ENCODE measurements at places on chromosomes 2 and 18.

DNA sequence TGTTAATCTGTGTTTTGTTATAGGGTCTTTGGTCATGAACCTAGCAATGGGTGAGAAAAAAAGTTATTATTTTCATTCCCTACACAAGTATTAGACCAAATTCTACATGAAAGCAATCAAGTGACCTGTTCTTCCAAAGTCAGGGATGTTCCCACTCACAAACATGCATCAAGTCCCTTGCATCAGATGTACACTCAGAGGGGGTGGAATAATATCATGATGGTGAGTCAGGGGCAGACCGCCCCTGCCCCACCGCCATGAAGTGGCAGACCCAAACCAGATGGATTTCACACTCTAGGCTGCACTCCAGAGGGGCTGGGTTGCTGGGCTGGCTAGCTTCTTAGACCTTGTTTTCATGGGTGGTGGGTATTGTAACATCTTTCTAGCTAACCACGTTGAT lies 91.4 kb downstream of the ACAA2 start:
- no peaks in the 10 kb centered on the region for H3K4me1 ChIP-seq
- H3K4me3 ChIP-seq, result no peak overlapping the region
- no peaks in the 10 kb centered on the region for H3K27me3 ChIP-seq

DNA sequence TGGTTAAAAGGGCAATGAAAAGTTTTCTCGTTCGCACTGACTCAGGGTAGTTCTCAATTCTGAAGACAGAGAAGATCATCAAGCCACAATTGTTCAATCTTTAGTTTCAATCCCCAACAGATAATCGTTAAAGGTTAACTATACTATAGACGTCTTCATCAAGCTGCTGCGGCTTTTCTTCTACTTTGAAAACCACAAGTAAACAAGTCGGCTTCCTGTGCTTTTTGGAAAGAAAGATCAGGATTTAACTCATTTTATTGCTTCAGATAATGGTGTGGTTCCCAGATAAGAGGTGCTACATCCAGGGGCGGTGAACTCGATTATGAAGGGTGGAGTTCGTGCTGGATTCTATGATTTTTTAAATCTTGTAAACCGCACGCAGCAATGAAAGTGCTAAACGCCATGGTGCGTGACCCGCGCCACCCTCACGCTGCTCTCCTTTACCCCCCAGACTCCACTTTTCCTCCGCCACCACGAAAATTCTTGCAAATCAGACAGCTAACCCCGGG lies 545 bp upstream of the CDCA7 start:
- H3K36me3 ChIP-seq, result no peaks in the 10 kb centered on the region
- H3K4me1 ChIP-seq, result no peaks in the 10 kb centered on the region
- H3K27ac ChIP-seq, result no peak overlapping the region
- DNase-seq, result no peak
- H3K4me3 ChIP-seq, result no peak overlapping the region

GRCh38 chr2:32918774-32919173 lies 28.0 kb upstream of the LTBP1 start:
- no peaks in the 10 kb centered on the region for H3K4me1 ChIP-seq
- no peaks in the 10 kb centered on the region for H3K27me3 ChIP-seq
- no peak overlapping the region for H3K4me3 ChIP-seq
- no peaks in the 10 kb centered on the region for H3K36me3 ChIP-seq
- no peak for DNase-seq

DNA sequence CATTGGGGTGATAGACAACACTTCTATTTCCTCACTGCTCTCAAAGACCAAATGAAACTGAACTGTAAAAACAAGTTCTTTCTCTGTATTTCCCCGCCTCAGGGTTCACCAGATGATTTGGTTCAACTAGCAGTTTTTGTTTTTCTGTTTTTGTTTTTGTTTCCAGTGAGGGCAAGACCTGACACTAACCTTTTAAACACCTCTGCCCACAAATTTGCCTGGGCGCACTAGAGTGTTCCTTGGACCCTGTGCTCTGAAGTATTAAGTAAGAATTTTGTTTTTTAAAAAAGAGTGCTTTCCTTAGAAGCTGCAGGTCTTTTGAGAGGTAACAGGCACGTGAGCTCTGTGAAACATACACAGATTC lies 92.9 kb downstream of the DYSF start:
- peaks cover 5% of the 10 kb centered on the region for H3K27me3 ChIP-seq
- no peak for DNase-seq
- no peak overlapping the region for H3K27ac ChIP-seq
- no peak overlapping the region for H3K4me3 ChIP-seq
- no peaks in the 10 kb centered on the region for H3K36me3 ChIP-seq

- H3K4me3 ChIP-seq, result no peak overlapping the region
Observed at GRCh38 chr18:50578030-50578429, 18.1 kb downstream of the MAPK4 start.

GRCh38 chr2:238009563-238009962 lies 42.7 kb downstream of the UBE2F start:
- no peaks in the 10 kb centered on the region for H3K4me1 ChIP-seq
- no peaks in the 10 kb centered on the region for H3K27me3 ChIP-seq
- H3K27ac ChIP-seq, result no peak overlapping the region
- no peak overlapping the region for H3K4me3 ChIP-seq
- H3K36me3 ChIP-seq, result no peaks in the 10 kb centered on the region

- no peaks in the 10 kb centered on the region for H3K36me3 ChIP-seq
- H3K4me3 ChIP-seq, result no peak overlapping the region
- H3K4me1 ChIP-seq, result no peaks in the 10 kb centered on the region
- no peak for DNase-seq
Observed at GRCh38 chr18:73408469-73408868, 540.7 kb upstream of the NETO1 start.

- no peak for DNase-seq
- H3K4me3 ChIP-seq, result no peak overlapping the region
- H3K27me3 ChIP-seq, result no peaks in the 10 kb centered on the region
- no peaks in the 10 kb centered on the region for H3K36me3 ChIP-seq
Observed at GRCh38 chr2:14418115-14418514, 214.4 kb upstream of the LRATD1 start.

- no peaks in the 10 kb centered on the region for H3K27me3 ChIP-seq
- H3K4me1 ChIP-seq, result no peaks in the 10 kb centered on the region
- no peak overlapping the region for H3K4me3 ChIP-seq
- no peaks in the 10 kb centered on the region for H3K36me3 ChIP-seq
Observed at GRCh38 chr2:455015-455705, 167.3 kb upstream of the ALKAL2 start.

GRCh38 chr18:7116001-7116730 lies 1.4 kb downstream of the LAMA1 start:
- DNase-seq, result no peak
- no peak overlapping the region for H3K27ac ChIP-seq
- H3K4me1 ChIP-seq, result peaks cover 11% of the 10 kb centered on the region
- peaks cover 45% of the 10 kb centered on the region for H3K27me3 ChIP-seq
- no peak overlapping the region for H3K4me3 ChIP-seq

DNA sequence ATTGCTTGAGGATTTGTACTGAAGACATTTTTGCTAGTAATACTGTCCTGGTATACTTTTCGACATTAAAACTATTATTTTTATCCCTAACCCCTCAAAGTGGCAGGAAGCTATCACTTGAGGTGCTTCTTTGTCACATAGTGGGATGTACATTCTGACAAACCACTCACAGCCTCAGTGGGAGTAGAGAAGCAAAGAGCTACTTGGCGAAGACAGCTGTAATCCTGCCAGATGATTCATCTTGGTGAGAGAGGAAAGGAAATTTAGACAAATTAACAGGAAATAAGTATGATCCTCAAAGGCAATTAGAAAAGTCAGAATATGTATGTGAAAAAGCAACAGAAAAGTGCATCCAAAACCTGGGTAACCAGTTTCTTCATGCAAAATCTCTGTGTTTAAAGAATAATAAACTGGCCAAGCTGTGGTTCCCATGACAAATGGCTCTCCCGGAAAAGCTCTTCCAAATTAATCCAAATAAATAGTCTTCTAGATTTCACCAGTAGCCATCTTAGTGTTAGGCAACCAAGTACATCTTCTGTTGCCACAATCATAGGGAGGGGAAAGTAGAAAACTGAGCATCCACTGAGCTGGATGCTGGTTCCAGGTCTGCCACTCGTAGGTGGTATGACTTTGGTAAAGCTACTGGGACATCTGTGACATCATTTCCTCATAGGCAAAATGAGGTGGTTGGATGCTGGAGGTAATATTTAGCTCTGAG lies 308.0 kb upstream of the LYPD1 start:
- H3K27me3 ChIP-seq, result no peaks in the 10 kb centered on the region
- H3K27ac ChIP-seq, result no peak overlapping the region
- DNase-seq, result no peak
- no peaks in the 10 kb centered on the region for H3K4me1 ChIP-seq

- DNase-seq, result no peak
- no peaks in the 10 kb centered on the region for H3K27me3 ChIP-seq
- H3K36me3 ChIP-seq, result no peaks in the 10 kb centered on the region
- no peak overlapping the region for H3K27ac ChIP-seq
- H3K4me1 ChIP-seq, result no peaks in the 10 kb centered on the region
- H3K4me3 ChIP-seq, result no peak overlapping the region
Observed at GRCh38 chr2:54041135-54041534, 70.3 kb upstream of the PSME4 start.

DNA sequence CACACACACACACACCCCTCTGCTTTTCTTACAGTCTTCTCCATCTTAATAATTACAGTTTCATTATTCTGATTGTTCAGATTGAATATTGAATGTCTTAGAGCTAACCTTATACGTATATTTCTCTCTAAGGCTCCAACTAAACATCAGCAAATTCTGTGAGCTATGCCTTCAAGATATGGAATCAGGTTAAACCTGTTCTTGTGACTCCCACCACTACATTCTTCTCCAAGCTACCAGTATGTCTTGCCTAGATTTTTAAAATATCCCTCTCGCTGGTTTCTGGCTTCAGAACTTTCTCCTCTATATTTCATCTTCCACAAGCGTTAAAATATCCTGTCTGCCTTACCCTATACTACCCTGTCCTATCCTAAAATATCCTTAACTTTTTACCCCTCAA lies 1346.4 kb upstream of the CDH2 start:
- no peak for DNase-seq
- H3K36me3 ChIP-seq, result no peaks in the 10 kb centered on the region
- no peaks in the 10 kb centered on the region for H3K4me1 ChIP-seq
- H3K27ac ChIP-seq, result no peak overlapping the region
- H3K4me3 ChIP-seq, result no peak overlapping the region

GRCh38 chr2:177625744-177626650 lies 233.4 kb downstream of the AGPS start:
- H3K36me3 ChIP-seq, result no peaks in the 10 kb centered on the region
- H3K27ac ChIP-seq, result no peak overlapping the region
- DNase-seq, result no peak
- H3K4me3 ChIP-seq, result no peak overlapping the region
- H3K27me3 ChIP-seq, result no peaks in the 10 kb centered on the region

- H3K27me3 ChIP-seq, result no peaks in the 10 kb centered on the region
- H3K4me1 ChIP-seq, result no peaks in the 10 kb centered on the region
- no peak overlapping the region for H3K4me3 ChIP-seq
- no peaks in the 10 kb centered on the region for H3K36me3 ChIP-seq
- no peak overlapping the region for H3K27ac ChIP-seq
Observed at GRCh38 chr2:206392118-206392517, 51.2 kb upstream of the ADAM23 start.
